ENCODE measurements at places on chromosomes 5 and 9. TPM values are rescaled to one million over a fixed set of nuclear protein-coding genes. Genes with fewer than 3 reads are reported as not detected.

DNA sequence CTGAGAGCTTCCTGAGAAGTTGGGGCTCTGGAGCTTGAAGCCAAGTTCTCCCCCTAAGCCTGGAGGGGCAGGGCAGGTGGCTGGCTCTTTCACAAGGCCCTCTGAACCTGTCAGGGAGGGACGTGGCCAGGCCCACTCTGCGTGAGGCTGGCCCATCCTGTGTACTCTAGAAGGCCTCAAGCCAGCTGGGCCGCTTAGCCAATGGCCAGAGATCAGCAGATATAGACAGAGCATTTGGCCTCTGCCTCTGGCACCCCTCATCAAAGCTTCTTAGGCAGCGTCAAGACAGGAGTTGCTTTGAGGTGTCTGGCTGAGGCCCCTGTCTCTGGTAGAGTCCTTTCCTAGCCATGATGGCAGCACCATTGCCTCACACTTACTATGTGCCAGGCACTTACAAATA lies 105.6 kb downstream of the FGF18 start:
- no peaks in the 10 kb centered on the region for H3K36me3 ChIP-seq
- peaks cover 9% of the 10 kb centered on the region for H3K4me1 ChIP-seq
- H3K27me3 ChIP-seq: no peaks in the 10 kb centered on the region

DNA sequence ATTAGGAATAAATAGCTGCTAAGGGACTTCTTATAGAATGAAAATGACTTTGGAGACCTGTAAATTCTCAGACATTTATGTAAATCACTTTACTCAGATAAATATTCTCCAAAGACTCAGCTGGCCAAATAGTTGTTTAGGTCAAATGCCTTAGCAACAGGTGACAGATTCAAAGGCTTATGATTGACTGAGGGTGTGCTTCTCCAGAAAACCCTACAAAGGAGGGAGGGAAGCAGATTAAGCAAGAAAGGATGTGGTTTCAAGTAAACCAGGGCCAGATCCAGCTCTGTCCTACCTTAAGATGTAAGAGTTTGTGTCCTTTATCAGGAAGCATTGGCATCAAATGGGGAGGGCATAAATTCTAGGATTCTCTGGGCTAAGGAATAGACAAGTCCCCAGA lies 433.0 kb downstream of the TLE1 start:
- no peaks in the 10 kb centered on the region for H3K36me3 ChIP-seq
- no peak overlapping the region for H3K4me3 ChIP-seq
- no peaks in the 10 kb centered on the region for H3K27me3 ChIP-seq

DNA sequence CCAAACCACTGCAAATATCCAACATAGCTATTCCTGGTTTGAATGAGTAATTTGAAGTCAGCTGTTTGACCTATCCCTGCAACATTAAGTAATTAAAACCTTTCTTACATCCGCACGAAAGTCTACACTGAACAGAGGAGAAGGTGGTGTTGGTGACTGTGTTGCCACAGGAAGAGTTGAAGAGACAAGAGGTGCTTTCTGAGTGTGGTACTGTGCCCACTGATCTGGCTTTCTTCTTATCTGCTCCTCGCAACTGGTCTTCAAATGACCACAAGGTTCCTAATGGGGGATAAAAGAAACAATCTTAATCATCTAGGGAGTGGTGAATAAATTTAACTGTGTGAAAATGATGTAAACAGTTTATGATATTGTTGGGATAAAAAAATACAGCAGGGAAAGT lies 29.4 kb upstream of the PDCL start:
- H3K27ac ChIP-seq: no peak overlapping the region
- no peak for DNase-seq
- no peaks in the 10 kb centered on the region for H3K4me1 ChIP-seq
- H3K27me3 ChIP-seq: no peaks in the 10 kb centered on the region

GRCh38 chr9:124264823-124265233 lies 7.1 kb downstream of the NEK6 start:
- H3K4me1 ChIP-seq: no peaks in the 10 kb centered on the region
- no peak overlapping the region for H3K4me3 ChIP-seq
- no peaks in the 10 kb centered on the region for H3K27me3 ChIP-seq

- H3K27ac ChIP-seq: no peak overlapping the region
- no peak for DNase-seq
- H3K4me1 ChIP-seq: no peaks in the 10 kb centered on the region
- H3K36me3 ChIP-seq: no peaks in the 10 kb centered on the region
- H3K27me3 ChIP-seq: no peaks in the 10 kb centered on the region
These were observed 93.6 kb upstream of the FER start for GRCh38 chr5:108654051-108654450.

DNA sequence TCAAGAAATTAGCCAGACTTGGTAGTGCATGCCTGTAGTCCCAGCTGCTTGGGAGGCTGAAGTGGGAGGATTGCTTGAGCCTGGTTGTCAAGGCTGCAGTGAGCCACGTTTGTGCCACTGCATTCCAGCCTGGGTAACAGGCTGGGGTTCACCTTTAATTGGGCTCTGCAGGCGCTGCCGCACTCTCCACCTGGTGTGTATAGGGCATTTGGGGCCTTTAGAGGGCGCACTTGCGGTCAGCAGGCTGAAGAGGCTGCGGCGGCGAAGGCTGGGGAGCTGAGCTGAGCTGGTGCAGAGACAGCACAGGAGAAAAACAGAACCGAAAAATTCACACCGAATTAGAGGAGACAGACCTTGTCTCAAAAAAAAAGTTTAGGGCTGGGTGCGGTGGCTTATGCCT lies 31.2 kb downstream of the CDK7 start:
- peak; percentile 92 for DNase-seq
- H3K36me3 ChIP-seq: peaks cover 88% of the 10 kb centered on the region
- no peaks in the 10 kb centered on the region for H3K4me1 ChIP-seq
- H3K4me3 ChIP-seq: no peak overlapping the region
- H3K27ac ChIP-seq: no peak overlapping the region

DNA sequence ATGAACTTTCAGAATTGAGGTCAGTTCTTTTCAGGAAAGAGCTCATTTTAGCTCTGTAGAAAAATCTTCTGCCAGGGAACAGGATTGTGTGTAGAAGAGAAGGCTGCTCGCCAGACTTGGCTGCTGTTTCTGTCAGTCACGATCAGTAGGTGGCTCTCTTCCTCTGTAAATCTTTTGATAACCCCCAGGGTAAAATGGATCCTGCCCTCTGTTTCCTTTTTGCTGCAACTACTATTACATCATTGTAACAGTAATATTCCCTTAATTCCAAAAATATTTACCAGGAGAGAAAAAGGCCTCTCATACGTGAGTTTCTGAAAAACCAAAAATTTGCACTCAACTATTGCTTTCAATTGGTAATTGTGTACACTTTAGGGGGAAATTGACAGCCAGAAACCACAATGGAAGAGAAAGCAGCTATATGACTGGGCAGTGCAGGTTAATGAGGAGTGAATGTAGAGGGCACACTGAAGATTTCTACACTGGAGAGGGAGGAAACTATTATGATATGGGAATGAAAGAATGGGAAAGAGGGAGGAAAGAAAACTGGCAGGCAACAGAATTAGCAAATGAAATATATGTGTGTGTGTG lies 12.3 kb downstream of the IFNA21 start:
- H3K4me3 ChIP-seq: no peak overlapping the region
- H3K36me3 ChIP-seq: no peaks in the 10 kb centered on the region
- H3K4me1 ChIP-seq: no peaks in the 10 kb centered on the region
- peak; percentile 65 for DNase-seq
- no peaks in the 10 kb centered on the region for H3K27me3 ChIP-seq
- H3K27ac ChIP-seq: no peak overlapping the region

DNA sequence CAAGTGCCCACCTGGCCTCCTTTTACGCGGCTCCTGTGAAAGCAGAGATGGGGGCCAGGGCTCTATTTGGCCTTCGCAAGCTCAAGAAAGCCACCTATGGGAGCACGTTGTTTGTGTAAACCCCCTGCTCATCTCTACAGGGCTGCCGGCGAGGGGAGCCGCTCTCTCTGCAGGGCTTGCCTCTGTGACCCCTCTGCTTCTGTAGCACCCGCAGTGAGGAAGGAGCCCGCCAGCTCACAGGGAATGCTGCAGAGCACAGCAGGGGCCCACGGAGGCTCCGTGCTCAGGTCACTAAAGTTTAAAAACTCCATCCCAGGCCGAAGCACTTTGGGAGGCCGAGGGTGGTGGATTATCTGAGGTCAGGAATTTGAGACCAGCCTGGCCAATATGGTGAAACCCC lies 376.8 kb downstream of the IRX2 start:
- no peak overlapping the region for H3K4me3 ChIP-seq
- no peaks in the 10 kb centered on the region for H3K27me3 ChIP-seq
- H3K4me1 ChIP-seq: no peaks in the 10 kb centered on the region
- H3K27ac ChIP-seq: no peak overlapping the region
- no peak for DNase-seq
- H3K36me3 ChIP-seq: no peaks in the 10 kb centered on the region

The IL4 gene
- total RNA-seq: not detected

The PCDHGA1 gene
- 1.8 TPM for total RNA-seq

The C9orf50 gene
- total RNA-seq: not detected

Measured in endodermal cell (in vitro differentiated cells).